ENCODE measurements at places on chromosomes 7 and 10.

DNA sequence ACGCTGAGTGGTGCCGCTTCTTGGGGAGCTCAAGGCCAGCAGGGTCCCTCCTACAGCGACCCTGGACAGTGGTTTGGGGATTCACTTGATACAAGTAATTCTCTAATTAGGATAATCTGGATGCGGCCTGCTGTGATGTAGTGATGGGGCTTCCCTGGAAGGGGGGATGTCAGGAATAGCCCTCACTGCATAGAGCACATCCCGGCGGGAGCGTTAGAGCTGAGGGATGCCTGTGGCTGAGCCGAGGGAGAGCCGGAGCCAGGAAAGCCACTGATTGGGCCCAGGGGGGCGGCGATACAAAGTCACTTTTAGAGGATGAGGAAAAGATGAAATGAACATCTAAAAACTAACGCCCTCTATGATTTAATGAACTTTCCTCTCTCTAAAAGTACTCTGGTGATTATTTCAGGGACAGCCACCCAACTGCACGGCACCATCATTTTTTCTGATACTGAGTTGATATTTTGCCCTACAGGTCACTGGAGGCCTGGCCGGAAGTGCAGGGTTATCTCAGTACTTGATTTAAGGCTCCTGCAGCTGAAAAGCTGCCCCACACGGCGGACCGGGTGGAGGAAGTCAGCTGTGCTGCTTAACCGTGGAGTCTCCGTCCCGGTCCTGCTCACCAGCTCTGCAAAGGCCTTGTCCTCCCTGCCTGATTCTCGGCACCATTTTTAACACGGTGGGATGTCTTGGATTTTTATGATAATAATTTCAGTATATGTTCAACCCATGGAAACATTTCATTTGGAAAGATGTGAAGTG is 518.8 kb downstream of the DNAJB6 start:
- DNase-seq, result no peak

- DNase-seq, result no peak
These were observed 791.7 kb downstream of the REEP3 start for GRCh38 chr10:64312876-64313275.

GRCh38 chr7:91620827-91621226 is 259.7 kb downstream of the MTERF1 start:
- no peak for DNase-seq

DNA sequence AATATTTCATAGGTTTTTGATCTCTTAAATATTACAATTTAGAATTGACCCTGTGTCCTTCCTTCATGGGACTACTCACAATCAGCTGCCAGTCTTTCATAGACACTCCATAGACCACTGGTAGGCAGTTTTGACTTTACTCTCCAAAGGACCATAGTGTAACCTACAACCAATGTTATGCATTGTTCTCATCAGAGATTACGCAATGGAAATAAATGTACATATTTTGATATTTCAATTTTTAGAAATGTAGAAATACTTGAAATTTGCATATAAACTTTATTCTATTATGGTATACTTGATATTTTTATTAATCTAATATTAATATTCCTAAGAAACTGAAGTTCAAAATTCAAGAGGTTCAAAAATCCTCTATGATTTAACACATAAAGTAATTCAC is 446.4 kb upstream of the KCND2 start:
- no peak for DNase-seq

DNA sequence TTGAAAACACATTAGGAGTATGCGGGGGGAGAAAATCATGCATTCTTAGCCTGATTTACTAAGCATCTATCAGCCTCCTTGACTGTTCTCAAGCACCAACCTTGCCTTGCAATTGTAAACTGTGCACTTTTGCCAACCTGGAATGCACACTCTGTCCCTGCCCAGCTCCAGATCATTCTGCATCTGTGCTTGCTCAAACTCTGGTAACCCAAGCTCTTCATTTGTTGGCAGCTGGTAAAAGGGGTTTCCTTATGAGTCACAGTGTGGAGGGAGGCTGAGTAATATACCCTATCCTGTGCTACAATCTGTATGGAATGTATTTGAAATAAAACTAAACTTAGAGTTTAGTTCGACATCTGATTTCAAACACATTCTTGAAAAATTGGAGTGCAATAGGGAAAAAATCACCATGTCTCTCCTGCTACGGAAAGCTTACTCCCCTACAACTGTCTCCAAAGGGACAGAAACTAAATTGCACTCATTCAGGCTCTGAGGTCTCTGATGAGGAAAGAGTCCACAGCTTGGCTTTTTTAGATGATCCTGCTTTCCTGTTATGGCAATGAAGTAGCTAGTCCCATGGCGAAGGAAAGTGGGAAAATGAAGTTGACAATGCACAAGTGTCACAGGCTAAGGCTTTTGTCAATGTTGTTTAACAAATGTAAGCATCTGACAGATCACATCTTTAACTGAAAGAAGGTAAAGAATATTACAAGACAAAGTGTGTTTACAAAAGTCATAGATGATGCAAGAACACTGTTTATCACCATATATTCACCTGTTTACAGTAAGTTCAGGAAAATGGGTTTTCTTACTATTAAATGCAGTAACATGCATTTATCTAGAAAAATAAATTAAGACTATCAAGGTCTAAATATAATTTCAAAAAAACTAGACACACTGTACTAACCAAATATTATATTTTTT is 61.9 kb downstream of the TES start:
- no peak for DNase-seq

DNA sequence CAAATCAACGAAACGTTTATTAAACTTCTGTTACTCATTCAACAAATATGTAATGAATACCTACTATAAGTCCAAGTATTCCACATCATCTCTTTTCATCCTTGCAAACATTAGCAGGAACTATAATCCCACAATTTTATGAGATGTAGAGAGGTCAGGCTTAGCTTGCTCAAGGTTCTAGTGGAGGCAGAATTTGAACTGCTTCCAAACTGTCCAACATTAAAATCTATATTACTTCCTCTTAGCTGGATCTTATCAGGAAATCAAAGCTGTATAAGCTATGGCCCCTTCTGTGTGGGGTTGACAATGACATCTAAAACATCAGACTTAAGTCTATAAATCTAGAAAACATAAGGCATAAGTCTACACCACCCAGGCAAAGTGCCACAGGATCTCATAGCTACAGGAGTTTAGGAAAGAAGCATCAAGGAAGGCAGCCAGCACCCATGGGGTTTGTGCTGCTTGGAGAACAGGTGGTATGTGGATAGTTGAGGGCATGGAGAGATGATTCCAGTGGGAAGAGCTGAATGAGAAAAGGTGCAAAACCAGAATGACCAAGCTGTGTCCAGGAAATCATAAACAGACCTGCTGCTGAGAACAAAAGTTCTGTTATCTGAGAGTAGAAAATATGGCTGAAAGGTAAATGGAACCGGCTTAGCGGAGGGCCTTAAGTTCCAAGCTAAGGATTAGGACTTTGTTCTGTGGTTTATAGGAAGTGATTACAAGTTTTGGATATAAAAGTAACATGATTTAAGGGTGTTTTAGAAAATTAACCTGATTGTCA is 34.5 kb downstream of the PAPSS2 start:
- DNase-seq, result no peak

- DNase-seq, result no peak
These were observed 36.7 kb downstream of the OSBPL3 start for GRCh38 chr7:24943096-24943948.

DNA sequence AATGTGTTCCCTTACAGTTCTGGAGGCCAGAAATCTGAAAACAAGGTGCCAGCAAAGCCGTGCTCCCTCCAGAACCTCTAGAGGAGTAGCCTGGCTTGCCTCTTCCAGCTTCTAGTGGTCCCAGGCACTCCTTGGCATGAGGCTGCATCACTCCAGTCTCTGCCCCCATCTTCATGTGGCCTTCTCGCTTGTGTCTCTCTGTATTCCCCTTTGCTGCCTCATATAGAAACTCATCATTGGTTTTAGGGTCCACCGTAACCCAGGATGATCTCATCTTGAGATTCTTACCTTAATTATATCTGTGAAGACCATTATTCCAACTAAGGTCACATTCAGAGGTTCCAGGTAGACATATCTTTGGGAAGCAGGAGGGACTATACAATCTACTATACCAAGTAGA is 182.4 kb downstream of the SKIDA1 start:
- no peak for DNase-seq

GRCh38 chr10:63128443-63128842 is 4.7 kb upstream of the NRBF2 start:
- no peak for DNase-seq

- no peak for DNase-seq
These were observed 85.4 kb downstream of the RNF32 start for GRCh38 chr7:156725936-156726335.

GRCh38 chr7:50330254-50330653 is 25.7 kb downstream of the IKZF1 start:
- no peak for DNase-seq

- DNase-seq, result no peak
These were observed 43.0 kb upstream of the CDK1 start for GRCh38 chr10:60735244-60735643.

- no peak for DNase-seq
These were observed 76.6 kb upstream of the RHOBTB1 start for GRCh38 chr10:61020420-61021158.

- DNase-seq, result no peak
These were observed 57.7 kb upstream of the IGFBP3 start for GRCh38 chr7:45978731-45979211.

DNA sequence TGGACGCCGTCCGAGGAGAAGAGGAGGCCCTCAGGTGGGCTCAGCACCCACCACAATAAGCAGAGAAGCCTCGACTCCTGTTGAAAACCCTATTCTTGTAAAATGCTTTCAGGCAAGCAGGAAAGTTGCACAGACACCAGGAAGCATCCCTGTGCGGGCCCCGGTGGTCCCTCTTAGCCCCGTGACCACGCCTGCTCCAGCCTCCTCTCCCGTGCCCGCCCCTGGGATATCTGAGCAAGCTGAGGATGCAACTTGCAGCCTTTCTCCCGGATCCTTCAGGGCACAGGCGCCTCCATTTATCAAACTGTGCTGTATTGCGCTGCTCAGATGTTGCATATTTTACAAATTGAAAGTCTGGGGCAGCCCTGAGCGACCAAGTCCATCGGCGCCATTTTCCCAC is 72.7 kb downstream of the CFAP46 start:
- DNase-seq, result no peak

DNA sequence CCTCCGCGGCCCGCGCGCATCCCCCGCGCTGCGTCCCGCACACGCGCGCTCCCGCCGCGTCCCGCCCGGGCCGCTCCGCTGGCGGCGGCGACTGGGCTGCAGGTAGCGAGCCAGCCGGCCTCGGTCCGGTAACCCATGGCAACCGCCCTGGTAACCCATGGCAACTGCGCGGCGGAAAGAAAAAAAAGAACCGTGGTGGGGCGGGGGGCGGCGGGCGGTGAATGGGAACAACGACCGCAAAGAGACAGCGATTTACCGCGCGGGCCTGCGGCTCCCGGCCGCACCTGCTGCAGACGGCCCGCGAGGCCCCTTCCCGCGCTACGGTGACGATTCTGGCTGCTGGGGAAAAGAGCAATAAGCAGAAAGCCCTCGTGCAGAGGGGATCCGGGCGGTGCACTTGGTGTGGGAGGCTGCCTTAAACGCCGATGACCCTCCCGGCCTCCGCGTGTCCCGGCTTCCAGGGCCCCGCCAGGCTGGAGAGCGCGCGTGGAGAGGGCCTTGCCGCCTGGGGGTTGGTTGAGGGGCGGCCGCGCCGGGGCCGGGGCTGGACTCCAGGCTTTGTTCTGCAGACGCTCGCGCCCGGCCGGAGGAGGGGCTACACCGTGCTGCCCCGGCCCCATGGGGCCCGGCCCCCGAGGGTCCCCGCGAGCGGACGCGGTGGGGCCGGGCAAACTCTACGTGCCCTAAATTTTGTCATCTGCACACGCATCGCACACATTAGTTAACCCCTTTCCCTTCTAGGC is 84.7 kb downstream of the SNX10 start:
- DNase-seq, result peak; percentile 44

DNA sequence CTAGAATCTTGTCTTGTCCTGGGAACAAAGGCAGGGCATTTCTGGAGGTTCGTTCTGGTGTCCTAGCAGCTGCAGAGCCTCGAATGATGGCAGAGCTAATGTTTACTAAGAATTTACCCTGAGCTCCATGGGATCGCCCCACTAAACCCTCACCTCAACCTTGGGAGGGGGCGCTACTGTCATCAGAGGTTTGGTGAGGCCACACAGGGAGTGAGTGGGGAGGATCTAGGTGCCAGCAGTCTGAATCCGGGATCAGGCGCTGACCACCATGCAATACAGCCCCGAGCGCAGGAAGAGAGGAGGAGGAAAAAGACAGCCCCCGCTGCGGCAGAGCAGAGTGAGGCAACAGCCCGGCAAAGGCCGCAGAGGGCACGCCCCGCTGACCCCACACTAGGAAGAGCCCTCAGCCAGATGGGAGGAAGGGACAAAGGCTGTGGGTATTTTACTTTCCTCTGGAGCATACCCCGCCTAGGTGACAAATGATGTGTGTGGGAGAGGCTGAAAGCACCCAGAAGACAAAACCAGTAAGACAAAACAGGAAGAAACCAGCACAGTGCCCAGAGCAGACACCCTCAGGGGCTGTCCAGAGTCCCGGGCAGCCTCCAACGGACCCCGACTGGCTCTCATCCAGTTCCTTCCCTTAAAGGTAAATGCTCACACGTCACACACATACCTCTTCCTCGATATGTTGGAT is 103.5 kb downstream of the FAM53B start:
- DNase-seq, result no peak

GRCh38 chr10:76453332-76453731 is 1021.9 kb downstream of the LRMDA start:
- no peak for DNase-seq

- no peak for DNase-seq
These were observed 26.2 kb upstream of the FRMD4A start for GRCh38 chr10:14356921-14357320.

GRCh38 chr7:94547126-94547525 is 37.5 kb downstream of the CASD1 start:
- DNase-seq, result no peak

DNA sequence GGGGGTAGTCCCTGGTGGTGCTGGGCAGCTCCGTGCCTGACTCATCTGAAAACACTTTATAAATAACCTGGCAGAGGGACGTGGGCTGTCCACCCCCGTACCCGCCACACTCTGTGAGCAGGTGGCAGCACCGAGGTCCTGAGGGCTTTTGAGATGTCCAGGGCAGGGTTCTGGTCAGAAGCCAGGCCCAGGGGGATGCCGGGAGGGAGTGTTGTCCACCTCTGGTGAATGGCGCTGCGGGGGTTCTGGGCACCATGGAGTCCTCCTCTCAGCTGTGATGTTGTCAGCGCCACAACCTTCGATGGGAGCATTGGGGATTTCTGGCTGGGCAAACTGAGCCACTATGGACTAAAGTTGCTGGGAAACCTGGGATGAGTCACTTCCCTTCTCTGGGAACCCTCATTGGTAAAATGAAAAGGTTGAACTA is 27.4 kb upstream of the GOLGA7B start:
- no peak for DNase-seq
